NCI-H187 (cell line): ENCODE measurements at places on chromosomes 11 and 22.

DNA sequence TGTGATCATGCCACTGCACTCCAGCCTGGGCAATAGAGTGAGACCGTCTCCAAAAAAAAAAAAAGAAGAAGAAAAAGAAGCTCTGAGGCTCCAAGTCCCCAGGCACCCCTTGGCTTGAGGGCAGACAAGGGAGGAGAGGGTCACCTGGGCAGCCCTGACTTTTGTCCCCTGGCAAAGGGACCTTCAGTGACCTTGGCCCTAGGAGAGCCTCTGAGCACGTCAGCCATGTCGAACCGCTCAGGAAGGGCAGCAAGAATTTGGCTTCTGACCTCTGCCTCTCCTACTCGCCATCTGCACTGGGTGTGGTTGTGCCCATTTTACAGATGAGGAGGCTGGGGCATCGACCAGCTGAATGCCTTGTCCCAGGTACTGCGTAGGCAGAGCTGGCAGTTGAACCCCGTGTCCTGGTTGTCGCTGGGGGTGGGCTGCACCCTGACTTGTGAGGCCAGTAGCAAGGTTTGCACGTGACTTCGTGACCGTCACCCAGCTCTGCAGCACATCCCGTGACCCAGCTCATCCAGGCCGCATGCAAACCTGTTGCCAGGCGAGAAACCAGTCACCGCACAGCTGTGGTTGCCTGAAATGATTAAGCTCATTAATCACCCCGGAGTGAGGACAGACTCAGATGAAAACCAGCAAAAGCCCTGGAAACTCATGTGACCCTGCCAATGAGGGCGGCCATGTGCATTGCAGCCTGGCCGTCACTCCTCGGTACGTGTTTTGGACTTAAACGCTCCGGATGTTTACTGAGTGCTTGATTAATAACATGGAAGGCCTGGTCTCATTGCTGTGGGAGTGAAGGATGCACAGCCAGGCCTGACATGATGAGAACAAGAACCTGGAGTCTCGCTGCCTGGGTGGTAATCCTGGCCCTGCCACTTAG is 47.7 kb upstream of the PPP6R3 start:
- DNase-seq, result no peak

DNA sequence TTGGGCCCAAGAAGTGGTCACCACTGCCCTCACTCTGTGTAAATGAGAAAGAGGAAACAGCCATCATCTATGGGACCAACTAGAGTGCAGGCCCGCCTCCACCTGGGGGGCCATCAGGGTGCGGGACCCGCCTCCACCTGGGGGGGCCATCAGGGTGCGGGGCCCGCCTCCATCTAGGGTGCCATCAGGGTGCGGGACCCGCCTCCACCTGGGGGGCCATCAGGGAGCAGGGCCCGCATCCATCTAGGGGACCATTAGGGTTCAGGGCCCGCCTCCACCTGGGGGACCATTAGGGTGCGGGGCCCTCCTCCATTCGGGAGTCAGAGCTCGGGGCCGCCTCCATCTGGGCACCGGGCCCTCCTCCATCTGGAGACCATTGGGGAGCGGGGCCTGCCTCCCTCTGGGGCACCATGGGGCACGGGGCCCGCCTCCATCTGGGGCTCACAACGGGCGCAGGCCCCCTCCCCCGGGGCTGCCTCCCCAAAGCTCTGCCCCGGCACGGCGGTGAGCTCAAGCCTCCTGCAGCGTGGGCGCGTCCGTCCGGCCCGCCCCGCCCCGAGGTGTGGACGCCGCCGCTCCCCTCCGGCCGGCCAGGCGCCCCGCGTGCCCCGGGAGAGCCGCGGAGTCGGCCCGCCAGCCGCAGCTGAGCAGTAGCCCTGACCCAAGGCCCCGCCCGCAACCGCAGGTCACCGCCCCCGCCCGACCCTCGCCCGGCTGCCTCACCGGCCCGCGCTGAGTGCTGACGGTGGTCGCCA is 512 bp downstream of the TOLLIP start:
- DNase-seq, result no peak

- DNase-seq, result no peak
These were observed 735.2 kb upstream of the ANO3 start for GRCh38 chr11:25596701-25597100.

DNA sequence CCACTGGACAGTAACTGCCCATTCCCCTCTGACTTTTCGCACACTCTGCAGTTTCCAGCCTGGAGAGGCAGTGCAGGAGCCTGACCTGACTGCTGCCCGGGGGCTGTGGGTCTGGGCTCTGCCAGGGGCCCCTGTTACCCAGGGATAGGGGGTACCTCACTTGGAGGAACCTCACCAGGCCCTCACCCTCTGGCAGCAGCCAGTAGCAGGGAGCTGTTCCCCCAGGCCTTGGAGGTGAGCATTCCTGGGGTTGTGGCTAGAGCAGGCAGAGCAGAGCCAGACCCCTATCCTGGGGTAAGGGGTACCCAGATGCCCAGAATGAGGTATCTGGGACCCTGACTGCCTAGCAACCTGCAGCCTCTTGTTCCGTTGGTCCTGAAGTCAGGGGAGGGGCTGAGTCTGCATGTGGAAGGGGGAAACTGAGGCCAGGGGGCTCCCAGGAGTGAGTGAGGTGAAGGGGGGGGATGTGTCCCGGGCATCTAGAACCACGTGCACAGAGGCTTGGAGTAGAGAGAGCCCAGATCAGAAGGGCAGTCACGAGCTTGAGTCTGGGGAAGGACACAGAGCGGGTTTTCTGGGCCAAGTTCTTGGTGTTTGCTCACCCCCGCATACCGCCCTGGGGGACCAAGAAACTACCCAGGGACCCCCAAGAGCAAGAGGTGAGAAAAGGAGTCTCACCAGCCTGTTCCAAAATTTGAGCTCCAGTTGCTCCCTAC is 43.9 kb upstream of the ACCSL start:
- DNase-seq, result no peak

- DNase-seq, result peak; percentile 23
These were observed 111.2 kb downstream of the MICAL3 start for GRCh38 chr22:17912945-17913721.

- no peak for DNase-seq
These were observed 50.5 kb upstream of the SHANK2 start for GRCh38 chr11:71302911-71303310.

DNA sequence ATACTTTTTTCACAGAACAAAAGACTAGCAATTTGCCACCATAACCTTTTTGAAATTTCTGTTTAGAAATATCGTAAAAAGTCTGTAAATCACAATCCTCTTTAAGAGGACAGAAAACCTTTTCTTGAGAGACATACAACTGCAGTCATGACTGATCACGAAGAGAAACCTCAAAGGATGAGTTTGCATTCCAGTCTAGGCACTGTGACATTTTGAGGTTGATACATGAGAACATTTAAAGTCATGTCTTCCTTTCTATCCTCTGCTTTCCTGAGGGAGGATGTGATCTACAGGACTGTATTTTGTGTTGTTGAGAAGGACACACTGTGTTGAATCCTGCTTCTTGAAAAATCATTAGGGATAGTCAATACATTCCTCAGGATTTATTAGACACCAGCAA is 476.7 kb upstream of the CCDC179 start:
- DNase-seq, result no peak

- no peak for DNase-seq
These were observed 13.7 kb upstream of the TOP3B start for GRCh38 chr22:21996175-21996720.

DNA sequence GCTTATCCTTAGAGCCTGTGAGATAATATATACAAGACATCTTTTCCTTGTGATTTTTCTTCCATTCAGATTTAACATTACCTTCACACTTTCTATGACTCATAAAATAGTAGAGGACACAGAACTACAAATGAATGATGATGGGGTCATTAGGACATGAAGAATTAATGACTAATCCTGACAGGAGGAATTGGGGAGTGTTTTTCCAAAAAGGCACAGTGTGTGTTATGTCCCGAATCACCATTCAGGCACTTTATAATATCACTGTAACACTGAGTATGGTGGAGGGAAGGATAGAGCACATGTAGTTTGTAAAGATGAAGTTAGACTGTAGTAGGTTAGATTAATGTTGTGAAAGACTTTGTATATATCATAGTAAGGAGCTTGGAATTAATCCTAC is 391.3 kb downstream of the JRKL start:
- no peak for DNase-seq

DNA sequence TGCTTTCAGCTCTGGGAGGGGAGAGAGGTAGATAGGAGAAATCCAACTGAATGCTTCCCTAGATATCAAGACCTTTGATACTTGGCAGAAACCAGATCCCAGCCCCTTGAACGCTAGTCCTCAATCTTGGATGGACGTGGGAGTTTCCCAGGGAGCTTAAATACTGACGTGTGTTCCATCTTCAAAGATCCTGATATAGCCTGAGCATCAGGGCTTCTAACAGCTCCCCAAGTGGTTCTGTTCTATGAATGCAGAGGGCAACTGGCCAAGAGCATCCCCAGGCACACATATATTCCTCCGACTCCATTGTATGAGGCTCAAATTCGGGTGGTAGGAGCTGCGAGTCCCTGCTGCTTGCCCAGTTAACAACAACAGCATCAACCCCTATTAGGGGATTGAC is 8.7 kb upstream of the ACCS start:
- no peak for DNase-seq

DNA sequence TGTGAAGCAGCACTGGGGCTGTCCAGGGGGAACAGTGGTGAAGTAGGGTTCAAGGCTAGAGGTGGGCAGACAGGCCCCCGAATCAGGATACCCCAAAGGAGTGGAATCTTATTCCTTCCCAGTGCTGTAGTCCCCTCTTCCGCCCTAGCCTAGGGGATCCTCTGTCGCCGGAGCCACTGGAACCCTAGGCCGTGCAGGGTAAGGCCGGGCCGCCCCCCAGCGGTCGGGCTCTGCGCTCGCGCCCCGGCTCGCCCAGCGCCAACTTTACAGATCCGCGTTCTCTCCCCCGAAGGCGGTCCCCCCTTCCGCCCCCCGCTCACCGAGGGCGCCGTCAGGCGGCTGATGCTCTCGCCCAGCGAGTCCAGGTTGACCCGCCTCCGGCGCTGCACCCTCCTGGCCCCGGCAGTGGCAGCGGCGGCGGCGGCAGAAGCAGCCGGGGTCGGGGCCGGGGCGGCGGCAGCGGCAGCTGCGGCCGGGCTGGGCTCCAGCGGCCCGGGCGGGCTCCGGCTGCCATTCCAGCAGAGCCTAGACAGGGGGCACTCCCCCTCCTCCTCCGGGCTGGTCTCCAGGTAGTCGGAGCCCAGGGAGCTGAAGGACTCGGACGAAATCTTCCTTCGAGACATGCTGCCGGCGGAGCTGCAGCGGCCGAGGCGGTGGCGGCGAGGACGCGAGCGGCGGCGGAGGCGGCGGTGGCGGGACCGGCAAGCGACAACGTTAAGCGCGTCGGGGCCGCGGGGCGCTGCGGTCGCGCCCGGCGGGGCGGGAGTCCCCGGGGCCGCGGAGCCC is 650 bp downstream of the GUCY1A2 start:
- DNase-seq, result peak; percentile 48

DNA sequence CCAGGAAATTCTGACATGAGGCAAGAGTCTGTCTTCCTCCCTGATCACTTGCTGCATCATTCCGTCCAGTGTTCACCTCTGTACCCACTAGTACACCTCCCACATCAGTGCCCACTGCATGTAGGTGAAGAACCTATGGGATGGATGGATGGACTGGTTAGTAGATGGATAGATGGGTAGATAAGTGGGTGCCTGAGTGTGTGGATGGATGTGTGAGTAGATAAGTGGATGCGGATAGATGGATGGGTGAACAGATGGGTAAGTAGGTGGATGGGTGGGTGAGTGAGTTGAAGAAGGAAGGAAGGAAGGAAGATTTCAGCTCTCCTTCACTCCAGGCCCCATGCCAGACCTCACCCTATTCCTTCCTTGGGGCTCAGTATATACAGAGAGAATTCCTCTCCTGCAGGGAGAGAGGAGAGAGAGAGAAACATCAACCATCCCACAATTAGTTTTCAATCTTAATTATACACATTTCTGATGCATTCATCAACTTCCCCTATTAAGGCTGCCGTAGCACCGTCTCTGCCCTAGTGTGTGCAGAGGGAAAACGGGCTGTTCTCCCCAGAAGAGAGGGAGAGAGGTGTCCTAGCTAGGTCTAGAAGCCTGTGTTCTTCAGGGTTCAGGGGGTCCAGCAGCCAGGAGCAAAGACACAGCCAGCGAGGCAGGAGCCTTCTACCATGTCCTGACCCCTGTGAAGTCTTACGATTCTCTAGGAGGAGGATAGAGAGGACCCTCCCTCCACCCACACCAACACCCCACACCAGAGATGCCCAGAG is 125.3 kb downstream of the BUD13 start:
- DNase-seq, result no peak

DNA sequence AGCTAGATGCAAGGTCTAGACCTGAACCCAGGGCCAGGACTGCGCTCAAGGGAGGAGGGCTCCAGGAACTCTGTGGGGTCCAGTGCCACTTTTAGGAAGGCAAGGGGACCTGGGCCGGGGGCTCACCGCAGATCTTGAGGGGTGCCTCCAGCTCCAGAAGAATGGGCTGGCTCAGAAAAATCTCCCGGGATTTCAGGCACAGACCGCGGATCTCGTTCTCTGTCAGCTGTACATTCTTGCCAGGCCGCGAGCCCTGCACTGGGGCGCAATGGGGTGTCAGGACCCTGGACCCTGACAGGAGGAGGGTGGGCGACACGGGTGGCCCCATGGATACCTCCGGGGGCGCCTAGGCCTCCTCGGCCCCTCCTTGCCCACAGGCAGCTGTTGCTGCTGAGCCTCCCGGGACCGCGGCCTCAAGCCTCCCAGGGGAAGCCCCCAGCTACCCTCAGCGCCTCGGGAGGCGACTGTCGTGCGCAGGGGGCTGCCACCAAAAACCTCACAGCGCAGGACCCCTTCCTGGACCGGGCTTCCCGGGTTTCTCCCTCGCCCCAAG is 640 bp downstream of the PPP1CA start:
- no peak for DNase-seq

DNA sequence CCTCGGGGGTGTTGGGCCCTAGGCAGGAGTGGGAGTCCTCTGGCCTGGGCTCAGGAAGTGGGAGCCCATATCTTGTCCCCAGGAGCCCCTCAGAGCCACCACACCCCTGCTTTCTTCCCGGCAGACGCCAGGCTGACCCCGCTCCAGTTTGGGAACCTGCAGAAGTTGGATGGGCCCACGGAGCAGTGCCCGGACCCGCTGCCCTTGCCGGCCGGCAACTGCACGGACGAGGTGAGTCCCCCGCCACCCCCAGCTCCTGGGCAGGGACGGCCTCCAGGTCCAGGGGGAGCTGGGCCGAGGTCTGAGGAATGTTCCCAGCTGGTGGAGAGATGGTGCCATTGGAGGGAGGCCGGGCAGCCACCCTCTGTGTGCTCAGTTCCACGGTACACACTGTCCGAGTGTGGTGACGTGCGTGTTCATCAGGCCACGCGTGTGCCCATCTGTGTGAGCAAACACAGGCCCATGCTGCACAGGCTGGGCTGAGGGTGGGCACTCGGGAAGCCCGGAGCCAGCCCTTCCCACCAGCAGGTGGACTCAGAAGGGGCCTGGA is 4.8 kb downstream of the MUC5B start:
- no peak for DNase-seq
